Stimulated activated CD4-positive, alpha-beta T cell treated with anti-CD3 and anti-CD28 coated beads, TNF-alpha, amount 100 ng/mL, for 4 hours (primary cell): ENCODE measurements at places on chromosomes 5 and 9.

DNA sequence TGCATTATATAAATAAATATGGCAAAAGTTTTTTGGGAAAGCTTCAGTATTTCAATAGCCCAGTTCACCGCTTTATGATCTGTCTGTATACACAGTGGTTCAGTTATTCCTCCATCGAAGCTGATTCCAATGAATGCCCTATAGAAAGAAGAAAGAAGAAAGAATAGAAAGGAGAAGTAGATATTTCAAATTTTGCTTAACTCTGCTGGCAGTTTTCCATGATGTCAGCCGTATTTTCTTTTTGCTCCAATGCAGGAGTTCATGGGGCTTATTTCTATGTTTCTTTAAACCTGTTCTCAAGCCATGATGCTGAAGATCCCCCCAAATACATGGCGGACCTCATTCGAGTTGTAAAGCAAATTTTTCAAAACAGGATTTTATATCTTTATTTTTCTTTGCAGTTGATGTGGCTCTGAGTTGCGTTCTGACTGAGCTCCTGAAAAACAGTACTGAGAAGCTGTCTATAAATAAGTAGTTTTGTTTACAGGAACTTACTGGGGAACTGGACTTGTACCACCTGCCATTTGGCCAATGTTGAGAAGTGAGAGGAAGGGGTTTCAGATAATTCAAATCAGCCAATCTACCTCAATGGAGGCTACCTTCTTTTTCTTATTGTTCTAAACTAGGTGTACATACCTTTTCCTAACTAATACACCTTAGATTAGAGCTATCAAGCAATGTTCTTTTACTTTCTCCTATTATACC lies 418.5 kb upstream of the MEF2C start:
- DNase-seq = no peak

DNA sequence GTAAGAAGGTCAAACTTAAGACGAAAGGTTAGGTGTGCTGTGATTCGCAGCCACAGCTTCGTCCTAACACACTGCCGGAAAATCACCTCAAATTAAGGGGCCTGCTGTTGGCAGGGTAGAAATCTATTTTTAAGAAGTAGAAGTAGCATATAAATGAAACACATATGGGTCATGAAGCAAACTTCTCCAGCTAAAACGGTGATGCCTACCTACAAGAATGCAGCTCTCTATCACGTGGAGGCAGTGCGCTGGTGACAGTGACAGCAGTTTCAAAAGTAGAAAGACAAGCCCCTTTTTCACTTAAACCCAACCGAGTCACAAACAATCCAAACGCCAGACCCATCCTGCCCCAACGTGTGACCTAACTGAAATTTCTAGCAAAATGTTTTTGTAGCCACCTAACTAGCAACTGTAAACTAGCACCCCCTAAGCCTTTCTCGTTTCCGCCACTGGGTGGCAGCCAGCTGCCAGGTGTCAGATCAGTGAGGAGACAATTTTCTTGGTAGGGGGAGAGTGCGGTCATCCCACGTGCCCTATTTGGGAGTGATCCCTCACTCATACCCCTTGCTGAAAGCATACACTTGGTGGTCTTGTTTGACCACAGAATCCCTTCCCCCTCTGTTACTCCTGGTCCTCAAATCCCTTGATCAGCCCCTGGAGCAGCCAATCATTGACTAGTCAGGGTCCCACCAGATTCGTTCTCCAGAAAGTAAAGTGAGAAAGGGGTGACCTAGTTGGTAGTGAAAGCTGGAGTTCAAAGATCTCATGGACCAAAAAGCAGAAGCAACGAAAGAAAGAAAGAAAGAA lies 71.8 kb upstream of the MAMDC2 start:
- DNase-seq = peak; percentile 2

GRCh38 chr5:67405755-67406154 lies 209.2 kb upstream of the CD180 start:
- DNase-seq = no peak

GRCh38 chr5:69030358-69031062 lies 63.3 kb upstream of the SLC30A5 start:
- no peak for DNase-seq

DNA sequence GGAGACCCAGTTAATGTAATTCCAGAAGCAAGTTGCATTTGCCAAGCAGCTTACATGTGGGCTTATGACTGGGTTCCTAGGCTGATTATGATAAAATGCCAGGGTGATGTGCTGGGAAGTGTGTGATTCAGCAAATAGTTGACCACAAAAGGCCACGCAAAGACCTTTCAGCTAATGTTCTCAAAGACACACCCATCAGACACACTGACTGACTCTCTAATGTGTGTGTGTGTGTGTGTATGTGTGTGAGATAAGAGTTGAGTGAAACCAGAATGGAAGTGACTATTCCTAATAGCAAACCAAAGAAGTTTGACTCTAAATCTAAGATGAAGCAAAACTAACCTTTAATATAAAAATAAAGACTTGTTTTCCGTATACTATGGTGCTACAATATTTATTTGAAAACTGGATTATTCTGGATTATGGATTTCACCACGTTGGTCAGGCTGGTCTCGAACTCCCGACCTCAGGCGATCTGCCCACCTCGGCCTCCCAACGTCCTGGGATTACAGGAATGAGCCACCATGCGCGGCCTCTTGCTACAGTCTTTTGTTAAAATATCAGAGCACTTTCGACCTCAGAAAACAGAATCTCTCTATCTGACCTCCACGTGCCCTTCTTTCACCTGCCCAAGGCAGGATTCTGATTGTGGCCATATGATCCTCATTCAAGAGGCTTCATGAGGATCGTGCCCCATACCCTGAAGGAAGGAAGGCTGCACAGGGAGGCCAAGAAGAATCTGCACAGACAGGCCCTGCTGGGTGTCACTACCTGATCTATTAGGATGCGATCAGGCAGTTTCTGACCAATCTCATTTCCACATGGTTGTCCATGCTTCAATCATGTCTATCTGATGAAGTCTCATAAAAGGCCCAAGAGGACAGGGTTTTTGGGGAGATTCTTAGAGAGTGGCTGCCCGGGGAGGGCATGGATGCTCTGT lies 75.6 kb downstream of the USP20 start:
- no peak for DNase-seq

DNA sequence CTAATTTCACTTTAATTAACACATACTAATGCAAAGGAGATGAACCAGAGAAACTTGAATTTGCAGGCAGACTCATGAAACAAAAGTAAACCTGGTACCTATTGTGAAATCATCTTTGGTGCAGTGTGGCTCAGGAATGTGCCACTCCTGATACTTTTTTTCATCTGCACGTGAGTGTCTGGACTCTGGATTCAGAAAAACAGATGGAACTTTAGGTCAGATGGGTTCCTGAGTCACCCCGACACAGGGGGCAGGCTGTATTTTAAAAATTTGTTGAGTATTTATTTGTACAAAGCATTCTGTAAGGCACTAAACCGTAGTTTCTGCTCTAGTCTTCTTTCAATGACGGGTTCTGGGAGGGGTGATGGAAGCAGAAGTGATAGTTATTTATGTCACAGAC lies 52.2 kb upstream of the TUT7 start:
- no peak for DNase-seq

GRCh38 chr5:1516615-1517601 lies 6.9 kb downstream of the LPCAT1 start:
- no peak for DNase-seq

- no peak for DNase-seq
Observed at GRCh38 chr9:116992865-116993264, 305.8 kb downstream of the TRIM32 start.

DNA sequence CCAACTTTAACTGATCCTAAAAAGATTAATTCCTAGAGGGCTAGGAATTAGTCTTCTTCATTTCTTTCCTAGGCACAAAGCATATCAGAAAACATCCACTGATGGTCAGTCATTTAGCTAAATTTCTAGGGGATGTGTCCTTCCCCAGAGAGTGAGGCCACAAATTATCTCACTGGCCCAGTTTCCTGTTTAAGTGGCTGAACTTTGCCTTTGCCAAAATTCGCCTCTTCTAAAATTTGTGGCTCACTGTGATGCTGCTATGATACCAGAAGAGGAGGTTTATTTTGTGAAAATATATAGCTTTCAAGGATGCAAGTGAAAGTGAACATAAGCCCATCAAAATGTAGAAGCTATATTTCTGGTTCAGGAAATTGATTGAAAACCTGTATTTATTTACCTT lies 98.1 kb upstream of the FER start:
- no peak for DNase-seq

GRCh38 chr9:112856843-112857242 lies 33.8 kb downstream of the SLC46A2 start:
- DNase-seq = no peak

- DNase-seq = no peak
Observed at GRCh38 chr5:135135530-135136226, 101.7 kb upstream of the PITX1 start.

DNA sequence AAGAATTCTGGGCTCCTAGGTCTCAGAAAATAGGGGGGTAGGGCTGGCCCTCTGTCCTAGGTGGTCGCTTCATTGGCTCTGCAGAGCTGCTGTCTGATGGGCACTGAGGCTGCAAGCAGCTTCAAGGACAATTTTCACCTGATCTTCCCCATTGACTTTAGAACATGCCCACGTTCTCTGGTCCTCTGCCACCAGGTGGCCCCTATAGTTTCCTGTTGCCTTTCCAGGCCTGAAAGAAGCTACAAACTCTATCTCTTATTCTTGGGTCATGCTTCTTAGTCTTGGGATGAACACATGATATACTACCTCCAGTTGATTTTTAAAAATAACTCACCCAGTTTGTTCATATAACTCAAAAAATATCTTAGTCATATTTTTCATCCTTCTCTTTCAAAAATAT lies 26.3 kb downstream of the SPZ1 start:
- peak; percentile 3 for DNase-seq

DNA sequence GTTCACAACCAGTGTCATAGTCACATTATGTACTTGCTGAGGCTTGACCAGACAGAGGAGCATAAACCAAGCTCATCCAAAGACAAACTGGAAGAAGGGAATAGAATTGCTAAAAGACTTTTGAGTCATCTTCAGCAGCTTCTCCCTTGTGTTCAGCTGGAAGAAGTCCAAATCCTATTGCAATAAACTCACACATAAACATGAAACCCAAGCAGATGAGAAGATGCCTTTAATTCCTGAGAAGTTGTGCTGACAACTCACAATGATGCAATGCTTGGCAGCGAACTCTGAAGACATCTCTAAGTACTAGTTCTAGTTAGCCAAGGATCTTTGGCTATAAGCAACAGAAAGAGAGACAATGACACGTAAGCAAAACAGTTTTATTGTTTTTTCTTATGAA lies 642.1 kb downstream of the KCTD16 start:
- DNase-seq = no peak

GRCh38 chr9:129141066-129142041 lies 30.1 kb downstream of the PTPA start:
- DNase-seq = no peak

DNA sequence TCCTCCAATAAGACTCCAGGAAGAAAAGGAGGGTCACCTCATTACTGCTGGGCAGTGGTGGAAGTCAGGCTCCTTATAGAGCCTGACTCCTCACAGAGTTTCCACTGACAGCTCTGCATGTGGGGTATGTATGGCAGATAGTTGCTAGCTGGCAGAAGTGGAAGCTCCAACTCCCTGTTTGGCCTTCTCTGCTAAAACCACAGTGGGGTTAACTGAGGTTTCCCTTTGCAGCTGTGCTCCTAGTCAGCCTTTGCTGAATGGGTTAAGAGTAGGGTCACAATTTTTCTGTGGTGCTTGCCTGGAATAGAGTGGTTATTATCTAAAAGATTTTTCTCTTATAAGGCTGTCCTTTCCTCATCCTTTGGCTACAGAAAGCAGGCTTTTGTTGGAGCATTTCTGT lies 327.5 kb downstream of the FBXL17 start:
- DNase-seq = no peak

GRCh38 chr9:89646189-89646939 lies 41.6 kb downstream of the GADD45G start:
- DNase-seq = no peak

DNA sequence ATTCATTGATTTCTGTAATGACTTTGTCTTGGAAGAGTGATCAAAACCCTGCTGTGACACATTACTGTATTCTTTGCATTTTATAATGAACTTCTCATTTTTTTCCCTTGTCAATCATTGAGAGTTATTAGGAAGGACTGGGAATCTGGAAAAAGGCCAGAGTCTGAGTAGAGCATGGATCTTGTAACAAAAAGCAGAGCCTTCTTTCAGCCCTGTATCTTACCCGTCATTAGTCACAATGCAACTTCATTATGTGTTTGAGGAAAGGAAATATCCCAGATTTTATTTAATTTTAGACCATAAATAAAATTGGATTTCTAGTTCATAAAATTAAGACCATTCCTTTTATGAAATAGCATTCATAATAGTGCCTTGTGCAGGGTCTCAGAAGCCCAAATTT lies 131.4 kb downstream of the ARHGEF28 start:
- no peak for DNase-seq

- no peak for DNase-seq
Observed at GRCh38 chr5:34789021-34789531, 49.9 kb upstream of the TTC23L start.

- no peak for DNase-seq
Observed at GRCh38 chr9:82488313-82489200, 500.0 kb downstream of the SPATA31D1 start.

GRCh38 chr9:93288341-93288740 lies 104.4 kb downstream of the WNK2 start:
- no peak for DNase-seq

DNA sequence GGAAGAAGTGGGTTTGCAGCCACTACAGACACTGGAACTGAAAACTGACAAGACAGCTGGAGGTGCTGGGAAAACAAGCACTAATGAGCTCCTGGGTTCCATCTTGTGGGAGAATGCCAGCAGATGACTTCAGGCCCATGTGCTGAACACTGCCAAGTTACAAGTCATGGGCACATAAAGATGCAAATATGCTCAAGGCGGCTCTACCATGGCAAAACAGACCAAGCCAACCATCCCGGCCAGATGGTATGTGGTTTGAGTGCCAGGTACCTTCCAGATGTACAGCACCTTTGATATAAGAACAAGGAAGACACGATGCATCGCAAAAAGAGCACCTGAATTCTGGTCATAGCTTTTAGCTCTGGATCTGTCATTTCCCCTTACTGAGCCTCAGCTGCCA lies 19.9 kb downstream of the TNFSF8 start:
- DNase-seq = no peak

DNA sequence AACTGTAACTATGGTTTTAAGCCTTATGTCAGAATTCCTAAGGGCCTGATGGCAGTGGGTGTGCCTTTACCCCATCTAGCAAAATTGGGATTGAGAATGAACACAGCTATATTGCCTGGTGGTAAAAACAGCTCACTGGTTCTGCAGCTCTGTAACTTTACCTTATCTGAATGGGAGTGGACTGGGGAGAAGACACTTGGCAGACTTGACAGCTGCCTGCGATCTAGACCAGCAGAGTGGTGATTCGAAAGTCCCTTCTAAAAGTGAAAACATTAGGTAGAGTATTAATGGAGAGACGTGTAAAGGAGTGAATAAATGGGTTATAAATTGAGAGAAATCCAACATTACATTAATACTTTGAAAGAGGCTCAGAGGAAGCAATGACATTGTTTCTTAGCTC lies 289.1 kb upstream of the EDIL3 start:
- DNase-seq = no peak
